ENCODE measurements at places on chromosomes 12 and 14.

- no peak for DNase-seq
Observed at GRCh38 chr14:93790966-93791365, 2.7 kb upstream of the PRIMA1 start.

DNA sequence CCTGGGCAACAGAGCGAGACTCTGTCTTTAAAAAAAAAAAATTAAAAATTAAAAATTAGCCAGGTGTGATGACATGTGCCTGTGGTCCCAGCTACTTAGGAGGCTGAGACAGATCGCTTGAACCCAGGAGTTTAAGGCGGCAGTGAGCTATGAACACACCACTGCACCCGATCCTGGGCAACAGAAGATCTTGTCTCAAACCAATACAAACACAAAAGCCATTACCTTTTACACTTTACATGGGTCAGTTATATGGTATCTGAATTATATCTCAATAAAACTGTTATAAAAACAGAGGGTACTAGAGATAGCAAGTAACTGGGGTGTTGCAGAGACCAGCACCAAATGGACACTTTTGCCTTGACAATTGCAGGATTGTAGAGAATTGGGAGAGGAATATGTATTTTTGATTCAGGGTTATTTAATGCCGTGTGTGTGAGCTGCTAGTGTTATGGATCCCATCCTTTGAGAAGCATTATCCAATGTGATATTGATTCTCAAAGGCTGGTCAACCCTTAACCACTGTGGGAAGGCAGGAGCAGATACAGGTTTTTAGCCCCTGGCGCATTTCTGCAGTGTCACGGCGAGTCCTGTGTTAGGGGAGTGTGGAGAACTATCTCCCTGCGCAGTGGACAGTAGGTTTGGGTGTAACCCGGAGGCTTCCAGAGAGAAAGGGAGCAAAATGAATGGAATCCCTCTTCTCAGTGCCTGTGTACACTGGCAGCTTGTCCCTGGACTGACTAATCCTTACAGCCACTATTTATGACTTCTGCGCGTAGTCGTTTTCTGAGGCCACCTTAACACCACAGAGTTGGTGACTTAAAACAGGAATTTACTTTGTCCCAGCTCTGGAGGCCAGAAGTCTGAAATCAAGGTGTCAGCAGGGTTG lies 4.3 kb downstream of the PSMD9 start:
- DNase-seq = no peak

DNA sequence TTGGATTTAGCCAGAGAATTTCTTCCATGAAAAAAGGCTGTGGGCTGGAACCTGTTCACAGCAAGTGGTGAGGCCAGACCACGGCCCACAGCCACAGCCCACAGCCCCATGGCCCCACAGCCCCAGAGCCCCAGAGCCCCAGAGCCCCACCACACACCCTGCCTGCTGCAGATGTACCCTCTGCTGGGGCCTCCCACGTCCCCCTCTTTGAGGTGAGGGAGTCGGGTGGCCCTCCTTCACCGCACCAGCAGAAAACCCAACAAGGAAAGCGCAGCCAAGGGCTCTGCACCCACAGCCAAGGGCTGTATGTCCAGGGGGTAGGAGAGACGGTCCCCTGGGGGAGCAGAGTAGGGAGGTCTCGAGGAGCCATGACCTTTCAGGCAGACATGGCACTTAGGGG lies 327.5 kb upstream of the DIO3 start:
- DNase-seq = no peak

DNA sequence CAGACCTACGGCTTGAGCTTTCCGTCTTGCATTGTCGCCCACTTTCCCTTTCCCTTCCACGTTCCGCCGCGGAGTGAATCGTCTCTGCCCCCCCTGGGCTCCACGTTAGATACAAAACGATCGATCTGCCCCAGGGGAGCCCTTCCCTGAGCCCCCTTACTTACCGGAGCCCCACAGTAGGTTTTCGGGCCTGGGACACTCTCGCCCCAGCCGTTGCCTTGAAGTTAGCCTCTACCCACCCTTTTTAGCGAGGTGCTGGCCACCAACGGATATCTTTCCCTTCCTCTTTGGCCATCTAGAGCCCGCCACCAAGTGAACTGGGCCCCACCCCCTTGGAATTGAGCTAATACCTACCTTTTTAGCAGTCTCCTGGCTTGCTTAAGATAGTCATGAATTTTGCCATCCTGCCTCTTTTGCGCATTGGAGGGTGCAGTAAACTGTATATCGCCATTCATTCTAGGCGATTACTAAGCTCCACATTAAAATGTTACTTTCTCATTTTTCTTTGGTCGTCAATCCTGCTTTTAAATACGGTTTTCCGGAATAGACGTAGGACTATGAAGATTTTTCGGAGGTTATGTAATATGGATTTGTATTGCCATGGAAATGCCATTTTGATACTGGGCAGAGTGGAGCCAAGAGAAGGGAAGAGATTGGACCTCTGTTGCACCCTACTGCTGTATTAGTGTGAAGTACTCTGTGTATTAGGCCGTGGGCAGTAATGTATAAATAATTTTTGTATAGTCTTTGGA lies 764 bp downstream of the RBM25 start:
- DNase-seq = no peak

- no peak for DNase-seq
Observed at GRCh38 chr12:19432309-19433170, 6.8 kb upstream of the AEBP2 start.

GRCh38 chr12:41942354-41942753 lies 202.3 kb downstream of the GXYLT1 start:
- no peak for DNase-seq

DNA sequence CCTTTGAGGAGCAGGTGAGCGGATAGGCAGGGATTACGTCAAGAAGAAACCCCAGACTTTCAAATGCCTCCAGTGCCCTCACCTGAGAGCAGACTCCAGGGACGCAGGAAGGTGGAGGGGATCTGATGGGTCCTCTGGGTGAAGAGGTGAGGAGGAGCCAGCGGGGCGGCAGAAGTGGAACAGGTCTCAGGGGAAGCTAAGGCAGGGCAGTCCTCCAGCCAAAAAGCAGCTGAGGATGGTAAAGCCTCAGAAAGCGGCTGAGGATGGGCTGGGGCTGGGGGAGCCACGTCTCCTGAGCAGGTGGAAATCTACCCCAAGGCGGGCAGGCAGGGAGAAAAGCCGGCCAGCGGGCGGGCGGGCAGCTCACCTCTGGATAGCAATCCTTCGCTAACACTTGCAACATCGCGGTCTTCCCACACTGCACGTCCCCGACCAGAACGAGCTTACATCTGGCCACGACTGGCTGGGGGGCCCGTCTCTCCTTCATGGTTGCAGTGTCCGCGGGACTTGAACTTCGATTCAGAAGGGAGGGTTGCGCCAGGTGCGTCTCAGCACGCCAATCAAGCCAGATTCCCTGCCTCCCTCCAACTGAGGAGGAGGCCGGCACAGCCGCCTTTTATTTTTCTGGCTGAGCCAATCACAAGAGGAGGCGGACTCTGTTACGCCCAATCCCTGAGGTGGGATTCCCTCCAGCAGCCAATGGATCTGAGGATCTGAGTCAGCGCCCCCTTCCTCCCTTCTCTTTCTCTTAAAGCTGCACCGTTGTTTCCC lies at the start of gene RND1:
RND1 (minus strand) TSS at position 590 of the 771 bp plus-strand sequence; CDS start at position 487, 103 bp downstream.
- peak; percentile 81 for DNase-seq

DNA sequence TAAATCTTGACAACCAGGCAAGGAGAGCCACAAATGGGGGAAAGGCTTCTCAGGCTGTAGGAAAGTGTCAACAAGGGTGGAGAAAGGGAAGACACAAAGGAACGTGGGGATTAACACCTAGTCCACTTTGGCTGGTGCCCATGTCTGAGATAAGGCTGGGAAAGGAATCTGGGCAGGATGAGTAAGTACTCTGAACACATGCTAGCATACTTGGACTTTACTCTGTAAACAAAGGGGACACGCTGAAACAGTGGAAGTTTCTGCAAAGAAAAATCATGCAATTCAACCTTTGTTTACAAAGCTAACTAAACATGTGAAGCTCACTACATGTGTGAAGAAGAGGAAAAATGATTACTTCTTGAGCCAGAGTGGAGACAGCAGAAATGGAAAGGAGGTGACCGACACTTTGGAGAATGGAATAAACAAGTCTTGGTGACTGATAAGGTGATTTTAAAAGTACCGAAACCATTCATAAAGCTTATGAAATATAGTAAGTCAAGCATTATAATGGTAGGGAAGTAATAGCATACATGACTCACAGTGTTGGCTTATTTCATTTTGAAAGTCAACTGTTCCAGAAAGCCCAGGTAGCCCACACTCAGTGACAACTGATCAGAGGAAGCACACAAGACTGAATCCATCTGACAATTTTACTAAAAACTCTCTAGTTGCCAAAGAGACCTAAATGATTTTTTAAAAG lies 13.2 kb downstream of the CPNE8 start:
- no peak for DNase-seq

- DNase-seq = no peak
Observed at GRCh38 chr12:3284405-3284804, 206.6 kb upstream of the PRMT8 start.

DNA sequence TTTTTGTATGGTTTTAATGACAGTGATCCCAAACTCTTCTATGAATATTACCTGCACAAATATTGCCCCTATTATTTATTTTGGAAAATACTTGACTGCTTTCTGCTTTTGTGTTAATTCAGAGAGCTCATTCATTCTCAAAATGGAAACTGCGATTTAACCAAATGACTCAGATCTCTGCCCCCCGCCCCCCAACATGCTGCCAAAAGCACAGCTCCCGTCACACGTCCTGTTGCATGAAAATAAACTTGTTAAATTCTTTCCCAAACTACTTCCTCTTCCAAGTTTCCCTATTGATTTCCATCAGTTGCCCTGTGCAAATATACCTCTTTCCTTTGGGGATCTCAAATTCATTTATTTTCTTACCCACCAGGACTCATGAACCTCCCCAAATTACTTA lies 18.0 kb upstream of the NRDE2 start:
- no peak for DNase-seq

- DNase-seq = no peak
Observed at GRCh38 chr12:124796303-124796960, 67.2 kb downstream of the SCARB1 start.

DNA sequence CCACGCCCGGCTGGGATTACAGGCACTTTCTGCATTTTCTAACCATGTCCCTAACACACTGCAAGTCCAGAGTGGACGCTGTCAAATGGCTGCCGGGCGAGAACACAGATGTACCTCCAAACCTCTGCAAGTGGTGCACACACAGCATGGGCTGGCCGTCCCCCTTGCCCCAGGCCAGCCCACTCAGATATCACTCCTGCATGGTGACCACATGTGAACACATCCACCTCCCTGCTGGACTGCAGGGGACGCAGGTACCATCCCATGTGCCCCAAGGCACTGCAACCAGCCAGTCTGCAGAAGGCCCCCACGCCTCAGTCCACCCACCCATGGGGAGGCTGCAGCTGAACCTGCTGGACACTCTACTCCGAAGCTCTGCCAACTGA lies 14.0 kb downstream of the BRF1 start:
- DNase-seq = no peak

DNA sequence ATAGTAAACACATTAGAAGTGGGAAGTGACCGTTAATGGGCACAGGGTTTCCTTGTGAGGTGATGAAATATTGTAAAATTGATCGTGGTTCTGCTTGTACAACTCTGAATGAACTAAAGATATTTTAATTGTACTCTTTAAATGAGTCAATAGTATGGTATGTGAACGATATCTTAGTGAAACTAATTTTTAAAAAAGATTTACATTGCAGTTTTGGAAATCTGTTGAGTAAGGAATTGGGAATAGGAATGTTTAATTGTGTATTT lies 1.7 kb downstream of the ZNF410 start:
- no peak for DNase-seq

DNA sequence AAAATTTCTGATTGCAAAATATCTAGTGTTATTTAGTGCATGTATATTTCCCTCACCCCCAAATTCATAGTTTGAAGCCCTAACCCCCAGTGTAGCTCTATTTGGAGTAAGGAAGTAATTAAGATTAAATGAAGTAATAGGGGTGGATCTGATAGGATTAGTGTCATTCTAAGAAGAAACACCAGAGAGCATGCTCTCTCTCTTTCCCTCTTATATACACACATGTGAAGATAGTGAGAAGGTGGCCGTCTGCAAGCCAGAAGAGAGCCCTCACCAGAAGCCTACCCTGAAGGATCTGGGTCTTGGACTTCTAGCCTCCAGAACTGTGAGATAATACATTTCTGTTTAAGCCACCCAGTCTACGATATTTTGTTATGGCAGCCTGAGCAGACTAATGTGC lies 120.3 kb downstream of the TMEM30B start:
- DNase-seq = no peak

DNA sequence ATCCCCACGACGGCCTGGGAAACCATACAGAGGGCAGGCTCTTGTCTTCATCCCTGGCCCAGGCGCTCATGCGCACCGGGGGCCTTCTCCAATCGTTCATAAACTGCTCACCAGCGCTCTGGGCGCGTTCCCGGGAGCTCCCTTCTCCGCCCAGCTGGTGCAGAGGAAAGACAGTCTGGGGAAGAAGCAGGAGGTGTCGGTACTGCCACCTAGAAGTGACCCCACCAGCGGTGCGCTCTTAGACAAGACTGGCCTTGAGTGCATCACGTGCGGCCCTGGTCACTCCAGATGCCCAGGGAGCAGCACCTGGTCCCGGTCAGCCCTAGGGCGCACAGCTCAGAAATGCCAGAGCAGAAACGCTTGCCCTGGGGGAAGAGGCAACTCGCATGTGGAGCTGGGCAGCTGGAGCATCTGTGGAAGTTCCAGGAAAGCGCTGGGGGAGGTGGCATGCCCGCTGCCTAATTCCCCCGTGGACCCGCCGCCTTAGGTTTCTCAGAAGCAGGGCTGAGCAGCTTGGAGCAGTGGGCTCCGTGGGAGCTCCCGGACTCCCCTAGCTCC lies 2.5 kb downstream of the GSC start:
- DNase-seq = no peak

All from T follicular helper cell (primary cell).